D721Med (cell line): ENCODE measurements at places on chromosomes 7 and 10.

DNA sequence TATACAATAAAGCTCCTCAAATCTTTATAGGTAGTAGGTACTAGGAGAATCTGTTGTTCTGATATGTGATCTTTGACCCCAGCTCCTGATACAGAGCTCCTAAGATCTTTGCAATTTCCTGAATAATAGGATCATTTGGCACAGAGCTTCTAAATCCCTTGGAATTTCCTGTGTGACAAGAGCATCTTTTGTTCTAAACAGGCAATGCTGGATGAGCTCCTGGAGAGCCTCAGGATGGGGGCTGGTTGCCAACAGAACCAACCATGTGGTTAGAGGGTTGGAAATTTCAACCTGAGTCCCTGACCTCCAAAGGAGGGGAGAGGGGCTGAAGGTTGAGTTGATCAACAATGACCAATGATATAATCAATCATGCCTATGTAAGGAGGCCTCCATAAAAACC lies 629.0 kb downstream of the CCSER2 start:
- no peak for DNase-seq

DNA sequence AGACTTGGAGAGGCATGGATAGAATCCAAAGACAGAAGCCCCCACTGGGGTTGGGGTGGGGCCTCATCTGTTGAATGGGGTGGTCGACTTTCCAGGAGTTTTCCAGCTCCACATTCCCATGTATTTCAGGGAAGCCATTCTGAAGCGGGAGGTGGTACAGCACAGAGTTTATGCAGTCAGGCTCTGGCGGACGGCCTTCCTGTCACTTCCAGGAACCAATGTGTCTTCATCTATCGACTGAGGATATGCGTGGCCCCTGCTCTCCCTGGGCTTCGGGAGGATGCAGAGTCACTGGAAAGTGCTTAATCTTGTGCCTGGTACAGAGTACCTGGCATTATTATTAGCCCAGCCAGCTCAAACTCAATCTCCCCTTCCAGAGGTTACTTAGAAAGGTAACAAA lies 26.3 kb downstream of the DOCK1 start:
- no peak for DNase-seq

DNA sequence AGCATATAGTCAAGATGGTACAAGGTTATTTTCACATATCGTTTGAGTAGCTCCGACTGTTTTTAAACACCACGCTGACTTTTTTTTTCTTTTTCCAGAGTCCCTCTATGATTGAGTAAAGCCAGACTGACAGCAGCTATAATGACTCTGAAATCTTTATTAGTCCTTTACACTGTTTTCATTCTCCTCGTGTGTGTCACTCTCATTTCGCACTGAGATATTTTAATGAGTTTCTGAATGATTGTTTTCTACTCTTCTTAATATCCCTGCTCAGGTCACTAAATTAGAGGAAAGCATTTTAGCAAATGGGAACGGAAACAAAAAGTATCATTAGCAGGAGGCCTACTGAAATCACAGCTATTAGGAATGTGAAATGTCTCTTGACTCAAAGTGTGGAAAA lies 162.3 kb upstream of the MTPN start:
- DNase-seq, result no peak

DNA sequence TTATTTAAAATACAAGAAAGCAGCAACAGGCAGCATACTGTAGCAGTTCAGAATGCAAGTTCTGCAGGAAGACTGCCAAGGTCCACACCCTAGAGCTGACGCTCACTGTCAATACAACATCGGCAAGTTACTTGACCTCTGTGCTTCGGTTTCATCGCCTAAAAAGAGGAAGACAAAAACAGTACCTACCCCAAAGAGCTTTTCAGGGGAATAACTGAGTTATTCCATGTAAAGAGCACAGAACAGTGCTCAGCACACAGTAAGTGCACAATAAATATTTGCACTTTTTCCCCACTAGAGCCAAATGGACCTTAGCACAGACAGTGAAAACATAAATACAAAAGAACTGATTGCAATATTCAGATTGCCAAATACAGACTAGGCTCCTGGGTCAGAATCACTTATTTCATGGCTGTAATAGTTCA lies 88.6 kb downstream of the USP6NL start:
- no peak for DNase-seq

- DNase-seq, result no peak
Measured at GRCh38 chr10:103350175-103350516, 794 bp downstream of the PCGF6 start.

DNA sequence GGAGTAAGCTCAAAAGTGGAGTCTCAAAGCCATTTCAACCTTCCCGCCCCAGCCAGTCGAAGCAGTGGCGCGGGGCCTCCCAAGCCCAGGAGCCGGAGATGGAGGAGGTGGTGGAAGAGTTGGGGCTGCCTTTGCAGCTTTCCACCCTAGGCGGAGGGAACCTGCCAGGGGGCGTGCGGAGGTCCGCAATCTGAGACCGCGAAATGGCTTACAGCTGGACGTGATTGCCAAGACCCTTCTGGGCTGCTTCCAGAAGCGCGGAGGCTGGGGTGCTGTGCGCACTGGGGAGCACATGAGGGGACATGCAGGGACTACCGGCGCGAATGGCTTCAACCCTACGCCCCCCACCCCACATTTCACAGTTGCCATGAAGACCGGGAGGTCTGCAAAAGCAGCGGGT lies 86.2 kb downstream of the PRR15 start:
- no peak for DNase-seq

GRCh38 chr7:117830422-117830954 lies 42.8 kb downstream of the CTTNBP2 start:
- no peak for DNase-seq

GRCh38 chr10:20809631-20810030 lies 87.5 kb downstream of the NEBL start:
- DNase-seq, result no peak

DNA sequence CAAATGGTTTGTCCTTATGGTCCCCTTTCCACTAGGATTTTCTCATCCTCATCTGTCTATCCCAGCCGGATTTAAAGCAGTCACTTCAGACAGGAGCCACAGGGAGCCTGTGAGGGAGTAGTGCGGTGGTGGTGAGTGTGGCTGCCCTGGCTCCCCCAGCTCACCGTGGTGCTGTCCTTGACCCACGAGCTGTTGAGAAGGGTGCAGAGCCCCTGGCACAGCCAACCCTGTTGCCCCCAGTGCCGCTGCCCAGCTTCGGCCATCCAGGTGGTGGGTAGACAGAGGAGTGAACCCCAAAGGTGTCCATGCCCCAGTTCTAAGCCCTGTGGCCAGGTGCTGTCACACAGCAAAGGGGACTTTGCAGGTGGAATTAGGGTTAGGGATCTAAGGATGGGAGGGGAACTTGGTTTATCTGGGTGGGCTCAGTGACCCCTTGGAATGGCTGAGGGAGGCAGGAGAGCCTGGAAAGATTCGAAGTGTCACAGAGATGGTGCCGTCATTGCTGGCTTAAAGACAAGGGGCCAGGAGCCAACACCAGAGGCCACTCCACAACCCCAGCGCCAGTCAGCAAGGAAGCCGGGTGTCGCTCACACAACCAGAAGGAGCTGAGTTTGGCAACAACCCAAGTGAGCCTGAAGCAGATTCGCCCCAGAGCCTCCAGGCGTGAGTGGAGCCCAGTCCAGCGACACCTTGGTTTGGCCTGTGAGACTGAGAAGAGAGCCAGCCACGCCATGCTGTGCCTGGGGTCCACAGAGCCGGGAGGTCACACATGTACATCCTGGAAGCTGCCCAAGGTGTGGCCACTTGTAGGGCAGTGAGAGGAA lies 142.4 kb downstream of the ADCY1 start:
- DNase-seq, result no peak

GRCh38 chr10:115129752-115130151 lies 36.6 kb downstream of the ATRNL1 start:
- DNase-seq, result no peak

- DNase-seq, result no peak
Measured at GRCh38 chr10:6140965-6141295, 52.1 kb downstream of the RBM17 start.

- no peak for DNase-seq
Measured at GRCh38 chr10:9285690-9286089, 1231.2 kb downstream of the GATA3 start.

DNA sequence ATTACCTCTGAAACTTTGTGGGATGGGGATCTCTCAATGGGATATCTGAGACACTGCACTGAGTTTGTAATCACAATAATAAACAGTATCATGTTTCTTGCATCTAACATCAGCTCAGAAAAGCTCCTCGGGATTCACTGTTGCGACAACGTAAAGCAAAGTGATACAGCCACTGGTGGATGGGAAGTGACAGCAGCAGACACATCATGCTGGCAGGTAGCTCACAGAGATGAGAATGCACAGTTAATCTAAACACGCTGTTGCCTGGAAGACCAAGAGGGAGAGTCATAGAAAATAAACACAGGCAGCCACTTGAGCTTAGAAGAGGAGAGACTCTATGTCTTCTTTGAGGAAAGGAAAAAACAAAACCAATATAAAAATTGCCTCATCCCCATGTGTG lies 513.8 kb downstream of the MAGI2 start:
- no peak for DNase-seq

GRCh38 chr7:129774871-129775694 lies 163.6 kb downstream of the NRF1 start:
- no peak for DNase-seq

- DNase-seq, result no peak
Measured at GRCh38 chr7:95730493-95731280, 41.7 kb upstream of the DYNC1I1 start.

- DNase-seq, result no peak
Measured at GRCh38 chr10:35506741-35507140, 98.4 kb upstream of the GJD4 start.

GRCh38 chr7:2416063-2416462 lies 12.7 kb downstream of the CHST12 start:
- no peak for DNase-seq

DNA sequence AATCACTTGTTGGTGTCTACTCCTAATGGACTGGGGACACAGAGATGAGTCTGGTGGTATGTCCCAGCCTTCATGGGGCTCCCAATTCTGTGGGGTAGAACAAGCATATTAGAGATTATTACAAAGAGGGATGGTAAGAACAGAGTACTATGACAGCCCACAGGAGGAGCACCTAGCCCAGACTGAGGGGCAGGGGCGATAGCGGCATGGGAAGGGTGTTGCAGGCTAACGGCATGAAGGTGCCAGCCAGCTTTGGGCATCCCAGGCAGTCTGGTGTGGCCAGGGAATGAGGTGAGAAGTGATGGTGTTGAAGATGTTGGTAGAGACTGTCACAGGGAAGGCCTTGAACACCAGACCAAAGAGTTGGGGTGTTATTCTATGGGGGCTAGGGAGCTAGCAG lies 280.0 kb downstream of the RPS24 start:
- DNase-seq, result no peak

- DNase-seq, result no peak
Measured at GRCh38 chr7:91771921-91772815, 108.3 kb downstream of the MTERF1 start.

- no peak for DNase-seq
Measured at GRCh38 chr10:61620506-61620905, 42.2 kb upstream of the CABCOCO1 start.

- no peak for DNase-seq
Measured at GRCh38 chr7:26179422-26179821, 21.1 kb downstream of the HNRNPA2B1 start.

- no peak for DNase-seq
Measured at GRCh38 chr10:90227217-90227656, 525.8 kb downstream of the KIF20B start.

DNA sequence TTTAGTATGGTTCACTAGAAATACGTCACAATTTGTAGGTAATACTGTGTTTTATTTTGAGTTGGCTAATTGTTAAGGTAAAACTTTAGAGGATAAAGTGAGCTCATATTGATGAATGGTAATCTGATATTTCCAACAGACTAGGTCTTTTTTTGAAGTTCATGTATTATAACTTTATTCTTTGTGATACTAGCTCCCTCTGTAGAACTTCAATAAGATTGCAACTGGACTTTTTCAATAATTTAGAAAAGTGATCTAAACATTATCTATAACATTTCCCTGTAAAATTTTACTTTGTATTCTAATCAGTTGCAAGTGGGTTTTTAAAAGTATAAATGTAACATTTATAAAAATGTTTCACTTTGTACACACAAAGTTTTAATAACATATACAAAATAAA lies 83.5 kb downstream of the ADK start:
- DNase-seq, result no peak

- peak; percentile 51 for DNase-seq
Measured at GRCh38 chr10:62610649-62611229, 193.8 kb upstream of the ADO start.

DNA sequence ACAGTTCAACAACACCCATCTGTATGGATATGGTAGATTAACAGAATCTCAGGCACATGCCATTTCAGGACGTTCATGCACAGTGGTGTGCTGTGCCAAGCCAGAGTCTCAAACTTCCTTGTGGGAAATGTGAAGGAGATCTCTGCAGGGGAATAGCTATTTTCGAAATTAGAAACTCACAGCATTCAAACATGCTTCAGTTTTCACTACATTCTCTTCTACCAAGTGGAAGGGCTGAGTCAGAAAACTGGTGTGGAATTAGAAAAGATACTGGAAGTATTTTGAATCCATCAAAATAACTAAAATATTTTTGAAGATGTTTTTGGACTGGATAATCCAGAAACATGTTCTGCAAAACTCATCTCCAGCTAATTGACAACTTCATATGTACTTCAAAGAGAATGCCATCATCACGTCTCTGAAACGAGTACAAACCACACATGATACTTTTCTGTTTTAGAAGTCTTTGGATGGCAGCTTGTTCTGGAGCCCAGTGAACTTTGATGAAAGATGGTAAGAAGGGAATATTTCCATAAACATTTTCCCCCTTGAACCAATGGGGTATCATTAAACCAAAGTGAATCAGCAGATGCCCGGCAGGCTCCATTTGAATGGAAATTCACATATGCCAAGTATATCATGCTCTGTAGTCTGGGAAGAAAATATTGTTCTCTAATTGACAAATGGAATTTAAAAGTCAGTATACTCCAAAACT lies 616.3 kb upstream of the IGFBP3 start:
- no peak for DNase-seq
